ENCODE measurements at places on chromosomes 5 and 9.
A peak's percentile ranks its signal among the peaks of the same experiment; 100 is the strongest.

DNA sequence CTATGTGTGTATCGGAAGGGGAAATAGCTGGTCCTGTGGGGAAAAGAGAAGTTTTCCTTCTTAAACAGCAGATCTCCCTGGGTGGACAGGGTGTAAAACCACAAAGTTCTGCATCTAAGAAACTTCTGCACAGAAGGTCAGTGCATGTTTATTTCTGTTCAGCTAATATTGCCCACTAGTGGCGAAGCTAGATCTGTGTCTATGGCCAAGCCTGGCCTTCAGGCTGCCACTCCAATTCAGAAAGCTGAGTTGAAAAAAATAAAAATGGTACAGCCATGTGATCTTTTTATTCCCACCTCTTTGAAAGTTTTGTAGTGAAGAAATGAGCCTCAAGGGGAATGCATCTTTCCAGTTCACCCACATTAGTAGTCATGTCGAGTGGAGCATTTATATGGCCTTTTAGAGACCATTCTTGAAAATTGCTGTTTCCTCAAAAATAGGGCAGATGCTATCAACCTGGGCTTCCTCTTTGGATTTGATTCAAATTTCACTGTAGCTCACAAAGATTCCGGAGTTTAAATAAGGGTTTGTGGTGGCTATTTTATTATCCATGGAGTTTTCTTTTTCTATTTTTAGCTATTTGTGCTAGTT is 488.0 kb downstream of the PRELID2 start:
- peak; percentile 57 for DNase-seq

DNA sequence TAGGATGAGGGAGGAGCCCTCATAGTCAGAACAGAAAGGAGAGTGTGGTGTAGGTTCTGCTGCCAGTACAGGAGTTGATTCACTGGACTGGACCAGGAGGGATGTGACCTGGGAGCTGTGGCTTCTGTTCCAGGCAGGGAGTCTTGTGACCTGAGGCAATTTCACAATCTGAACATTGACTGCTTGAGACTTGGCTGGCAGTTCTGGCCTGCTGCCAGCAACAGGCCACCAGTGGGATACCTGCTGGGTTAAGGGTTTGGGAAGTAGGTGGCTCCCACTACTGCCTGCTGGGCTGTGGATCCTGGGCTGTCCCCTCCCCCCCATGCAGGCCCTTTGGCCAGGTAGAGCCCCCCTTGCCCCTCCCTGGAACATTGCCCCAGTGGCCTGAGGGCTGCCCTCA is 268.6 kb upstream of the ARRDC3 start:
- DNase-seq, result peak; percentile 52

DNA sequence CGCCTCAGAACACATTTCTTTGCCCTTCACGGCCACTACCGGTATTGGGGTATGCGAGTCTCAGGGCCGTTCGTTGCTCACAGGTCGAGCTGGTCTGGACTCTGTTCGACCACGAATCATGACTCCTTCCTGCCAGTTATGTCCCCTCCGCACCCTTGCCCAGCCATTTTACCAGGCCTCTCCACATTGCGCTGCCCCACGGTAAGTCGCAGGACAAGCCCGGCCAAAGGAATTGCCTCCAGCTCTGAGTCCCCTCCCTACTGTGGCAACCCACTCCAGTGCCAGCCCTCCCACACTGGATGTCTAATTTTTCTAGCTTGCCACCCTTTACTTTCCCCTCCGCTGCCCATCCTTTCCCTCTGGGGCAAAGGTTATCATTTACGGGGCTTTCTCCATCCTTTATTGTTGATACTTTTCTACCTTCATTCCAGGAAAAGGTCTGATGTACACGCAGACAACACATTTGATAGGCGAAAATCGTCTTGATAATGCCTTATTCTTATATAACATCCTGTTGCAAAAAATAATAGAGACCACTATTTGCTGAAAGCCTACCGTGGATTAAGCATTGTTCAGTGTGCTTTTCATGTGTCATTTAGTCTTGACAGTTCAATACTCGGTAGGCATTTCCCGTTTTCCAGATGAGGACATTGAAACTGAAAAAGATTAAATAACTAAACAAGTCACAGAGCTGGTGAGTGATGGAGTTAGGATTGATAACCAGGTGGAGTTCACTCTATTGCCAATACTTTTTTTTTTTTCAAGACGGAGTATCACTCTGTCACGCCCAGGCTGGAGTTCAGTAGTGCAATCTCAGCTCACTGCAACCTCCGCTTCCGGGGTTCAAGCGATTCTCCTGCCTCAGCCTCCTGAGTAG is 958 bp upstream of the HSPA5 start:
- DNase-seq, result no peak

GRCh38 chr9:121568343-121569265 is 69.0 kb upstream of the GGTA1 start:
- peak; percentile 61 for DNase-seq

GRCh38 chr5:68088302-68088701 is 127.3 kb upstream of the PIK3R1 start:
- peak; percentile 79 for DNase-seq

DNA sequence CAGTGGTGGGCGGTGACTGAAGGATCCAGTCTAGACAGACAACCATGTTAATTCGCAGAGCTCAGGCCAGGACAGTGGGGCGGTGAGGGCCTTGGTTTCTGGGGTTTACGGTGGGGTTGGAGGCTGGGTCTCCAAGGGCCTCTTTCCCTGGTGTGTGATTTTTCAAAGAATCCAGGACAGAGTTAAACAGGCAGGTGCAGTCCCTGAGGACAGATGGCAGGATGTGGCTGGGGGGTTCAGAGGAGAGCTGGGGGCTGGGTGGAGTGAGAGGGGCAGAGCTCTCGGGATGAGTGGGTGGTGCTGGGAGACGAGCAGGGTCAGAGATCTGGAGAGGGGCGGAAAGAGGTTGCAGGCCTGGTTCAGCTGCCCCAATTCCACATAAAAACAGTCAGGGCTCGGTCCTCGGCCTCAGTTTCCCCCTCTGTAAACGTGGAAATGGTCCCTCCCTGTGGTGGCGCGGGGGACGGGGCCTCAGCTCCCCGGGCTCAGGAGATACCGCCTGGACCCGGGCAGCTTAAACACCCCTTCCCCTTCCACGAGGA is 145.9 kb downstream of the GAPVD1 start:
- no peak for DNase-seq

- DNase-seq, result no peak
Observed at GRCh38 chr5:66179297-66180051, 35.4 kb downstream of the SREK1 start.

DNA sequence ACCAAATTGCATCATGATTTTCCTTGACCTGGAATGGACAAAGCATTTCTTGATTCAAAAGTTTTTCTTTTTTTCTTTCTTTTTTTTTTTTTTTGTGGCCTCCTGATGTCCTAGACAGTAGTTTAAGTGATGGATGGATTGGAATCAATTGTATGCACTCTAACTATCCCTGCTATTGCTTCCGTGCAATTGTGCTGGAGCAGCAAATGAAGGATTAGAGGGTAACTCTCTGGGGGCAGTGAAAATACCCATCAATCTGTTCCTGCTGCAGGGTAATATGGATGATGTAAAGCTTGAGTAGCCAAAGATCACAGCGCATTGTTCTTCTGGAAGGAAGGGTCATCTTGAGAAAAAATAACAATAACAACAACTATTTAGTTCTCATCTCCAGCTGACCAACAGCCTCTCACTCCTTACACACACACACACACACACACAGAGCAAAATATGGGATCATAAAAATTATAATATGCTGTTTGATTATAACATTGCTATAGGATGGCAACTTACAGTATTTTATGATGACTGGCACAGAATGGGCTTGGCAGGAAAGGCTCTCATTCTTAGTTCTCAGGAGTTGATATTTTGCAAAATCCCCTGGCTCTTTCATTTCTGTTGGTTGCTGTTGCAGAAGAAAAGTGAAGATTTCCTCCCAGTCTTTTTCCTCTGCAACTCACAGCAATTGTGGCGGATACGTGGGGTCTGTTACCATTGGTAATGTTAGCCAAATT is 160.9 kb upstream of the DMAC1 start:
- DNase-seq, result no peak

DNA sequence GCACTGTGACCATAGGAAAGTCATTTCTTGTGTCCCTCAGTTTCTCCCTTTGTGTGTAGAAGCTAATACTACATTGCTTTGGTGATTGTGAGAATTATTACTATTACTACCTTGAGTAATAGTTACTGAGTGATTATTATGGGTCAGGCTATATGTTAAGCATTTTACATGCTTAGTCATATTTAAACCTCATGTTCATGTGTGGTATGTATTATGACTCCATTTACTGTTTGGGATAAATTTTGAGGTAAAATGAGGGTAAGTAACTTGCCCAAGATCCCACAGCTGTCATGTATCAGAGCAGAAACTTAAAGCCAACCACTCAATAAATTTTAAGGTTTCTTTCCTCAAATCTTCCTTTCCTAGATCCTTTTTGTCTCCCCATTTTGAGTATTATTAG is 28.3 kb downstream of the SLF1 start:
- DNase-seq, result no peak

DNA sequence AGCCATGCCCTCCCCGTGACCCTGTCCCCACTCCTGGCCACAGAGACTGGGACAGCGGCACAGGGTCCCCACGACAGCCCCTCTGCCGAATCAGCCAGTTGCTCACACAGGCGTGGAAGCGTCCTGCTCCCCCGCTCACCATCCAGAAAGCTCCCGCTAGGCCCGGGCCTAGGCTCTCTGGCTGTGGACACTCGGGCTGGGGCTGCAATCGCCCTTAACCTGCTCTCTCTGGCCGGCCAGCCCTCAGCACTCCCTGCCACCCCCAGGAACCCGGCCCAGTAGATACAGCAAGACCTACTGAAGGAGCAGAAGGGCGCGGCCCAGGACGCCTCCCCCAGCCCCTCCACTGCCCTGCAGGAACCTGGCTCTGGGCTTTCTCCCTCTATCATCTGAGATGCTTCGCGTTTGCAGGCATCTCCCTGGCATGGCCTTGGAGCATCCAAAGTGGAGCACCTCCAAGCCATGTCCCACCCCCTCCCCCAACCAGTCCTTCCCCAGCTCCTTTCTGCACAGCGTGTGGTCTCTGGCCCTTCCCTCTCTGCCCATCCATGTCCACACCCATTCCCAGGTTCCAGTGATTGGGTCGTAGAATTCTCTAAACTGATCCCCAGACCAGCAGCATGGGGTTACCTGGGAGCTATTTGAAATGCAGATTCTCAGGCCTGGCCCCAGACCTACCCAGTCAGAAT is 113.7 kb upstream of the LMX1B start:
- DNase-seq, result no peak

- no peak for DNase-seq
Observed at GRCh38 chr5:179438011-179438441, 92.8 kb upstream of the ADAMTS2 start.

- no peak for DNase-seq
Observed at GRCh38 chr5:1885404-1885755, 2.7 kb upstream of the IRX4 start.

DNA sequence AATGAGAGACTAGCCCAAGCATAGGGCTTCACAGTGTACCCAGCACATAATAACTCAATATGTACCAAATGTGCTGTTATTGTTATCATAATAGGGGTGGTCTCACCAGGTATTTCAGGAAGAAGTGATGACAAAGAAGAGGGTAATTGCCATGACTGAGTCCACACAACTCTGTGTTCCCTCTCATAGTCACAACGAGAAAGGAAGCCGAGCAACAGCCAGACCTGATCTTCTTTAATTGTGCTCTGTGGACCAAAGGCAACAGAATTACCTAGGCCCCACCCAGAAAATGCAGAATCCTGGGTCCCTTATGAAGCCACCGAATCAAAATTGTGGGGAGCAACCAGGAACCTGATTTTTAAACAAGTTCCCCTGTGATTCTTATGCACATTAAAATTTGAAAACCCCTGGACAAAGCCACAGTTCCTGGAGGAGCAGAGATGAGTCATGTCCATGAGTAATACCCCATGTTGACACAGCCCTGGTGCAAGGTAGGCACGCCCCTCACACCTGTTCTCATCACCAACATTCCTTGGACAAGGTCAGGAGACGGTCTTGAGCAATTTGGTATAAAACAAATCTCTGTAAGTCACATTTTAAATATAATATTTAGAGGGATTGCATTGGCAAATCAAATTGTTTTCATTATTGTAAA is 5.2 kb downstream of the FGF1 start:
- DNase-seq, result peak; percentile 81

- peak; percentile 46 for DNase-seq
Observed at GRCh38 chr5:14948383-14948782, 76.8 kb upstream of the ANKH start.

- DNase-seq, result no peak
Observed at GRCh38 chr5:94335936-94336335, 282.5 kb downstream of the KIAA0825 start.

GRCh38 chr9:19994296-19994695 is 205.5 kb upstream of the SLC24A2 start:
- DNase-seq, result peak; percentile 97

DNA sequence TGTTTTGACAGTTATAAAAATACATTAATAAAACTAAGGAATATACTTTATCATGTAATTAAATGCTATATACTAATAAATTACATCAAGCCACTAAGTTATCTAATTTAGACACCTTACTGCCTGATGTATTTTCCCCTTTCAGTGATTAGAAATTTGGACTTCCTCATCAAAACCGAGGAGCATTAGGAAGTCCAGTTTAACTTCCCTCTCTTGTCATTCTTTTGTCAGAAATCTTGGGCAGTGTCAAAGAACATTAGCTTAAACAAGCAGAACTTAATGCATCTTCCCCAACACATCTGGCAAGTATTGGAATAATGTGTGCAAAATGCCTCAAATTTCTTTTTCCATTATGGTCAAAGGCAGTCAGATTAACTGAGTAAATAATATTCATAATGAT is 81.6 kb downstream of the PLPP1 start:
- no peak for DNase-seq

- peak; percentile 67 for DNase-seq
Observed at GRCh38 chr5:143557061-143557818, 153.8 kb upstream of the NR3C1 start.

DNA sequence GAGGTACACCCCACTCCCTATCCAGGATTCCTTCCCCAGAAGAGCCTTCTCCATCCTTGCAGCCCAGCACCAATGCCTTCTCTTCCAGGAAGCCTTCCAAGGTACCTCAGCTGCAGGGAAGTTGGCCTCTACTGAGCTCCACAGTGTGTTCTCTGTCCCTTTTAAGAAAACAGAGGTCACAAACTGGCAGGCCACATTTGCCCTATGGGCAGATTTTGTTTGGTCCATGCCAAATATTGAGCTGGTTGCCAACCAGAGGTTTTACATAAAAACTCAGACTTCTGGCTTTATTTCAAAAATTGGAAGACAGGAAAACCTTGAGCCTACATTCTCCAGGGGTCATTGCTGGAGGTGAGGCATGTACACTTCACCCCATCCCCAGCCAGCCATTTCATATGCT is 9.0 kb upstream of the NDST1 start:
- DNase-seq, result peak; percentile 38

GRCh38 chr9:137294681-137295237 is 7.3 kb downstream of the NRARP start:
- peak; percentile 39 for DNase-seq

DNA sequence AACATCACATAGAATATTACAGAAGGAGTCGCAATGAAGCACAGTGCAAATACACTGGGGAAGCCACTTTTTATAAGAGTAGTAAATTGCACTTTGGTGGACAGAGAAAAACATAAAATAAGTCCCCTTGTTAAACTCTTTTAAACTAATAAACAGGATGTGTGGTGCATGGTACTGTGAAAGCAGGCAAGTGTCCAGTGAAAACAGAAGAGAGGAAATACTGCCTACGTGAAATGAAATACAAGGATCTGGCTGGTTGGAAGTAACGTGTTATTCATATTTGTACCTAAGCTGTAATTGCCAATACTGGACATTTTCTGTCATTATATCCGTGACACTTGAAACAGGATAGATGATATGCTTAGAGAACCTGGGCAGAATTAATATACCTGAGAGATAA is 191.9 kb upstream of the SLC27A6 start:
- DNase-seq, result no peak

- peak; percentile 59 for DNase-seq
Observed at GRCh38 chr9:3441197-3441816, 84.5 kb downstream of the RFX3 start.

Data from M059J (cell line).